ENCODE measurements at places on chromosomes 16 and 17.

DNA sequence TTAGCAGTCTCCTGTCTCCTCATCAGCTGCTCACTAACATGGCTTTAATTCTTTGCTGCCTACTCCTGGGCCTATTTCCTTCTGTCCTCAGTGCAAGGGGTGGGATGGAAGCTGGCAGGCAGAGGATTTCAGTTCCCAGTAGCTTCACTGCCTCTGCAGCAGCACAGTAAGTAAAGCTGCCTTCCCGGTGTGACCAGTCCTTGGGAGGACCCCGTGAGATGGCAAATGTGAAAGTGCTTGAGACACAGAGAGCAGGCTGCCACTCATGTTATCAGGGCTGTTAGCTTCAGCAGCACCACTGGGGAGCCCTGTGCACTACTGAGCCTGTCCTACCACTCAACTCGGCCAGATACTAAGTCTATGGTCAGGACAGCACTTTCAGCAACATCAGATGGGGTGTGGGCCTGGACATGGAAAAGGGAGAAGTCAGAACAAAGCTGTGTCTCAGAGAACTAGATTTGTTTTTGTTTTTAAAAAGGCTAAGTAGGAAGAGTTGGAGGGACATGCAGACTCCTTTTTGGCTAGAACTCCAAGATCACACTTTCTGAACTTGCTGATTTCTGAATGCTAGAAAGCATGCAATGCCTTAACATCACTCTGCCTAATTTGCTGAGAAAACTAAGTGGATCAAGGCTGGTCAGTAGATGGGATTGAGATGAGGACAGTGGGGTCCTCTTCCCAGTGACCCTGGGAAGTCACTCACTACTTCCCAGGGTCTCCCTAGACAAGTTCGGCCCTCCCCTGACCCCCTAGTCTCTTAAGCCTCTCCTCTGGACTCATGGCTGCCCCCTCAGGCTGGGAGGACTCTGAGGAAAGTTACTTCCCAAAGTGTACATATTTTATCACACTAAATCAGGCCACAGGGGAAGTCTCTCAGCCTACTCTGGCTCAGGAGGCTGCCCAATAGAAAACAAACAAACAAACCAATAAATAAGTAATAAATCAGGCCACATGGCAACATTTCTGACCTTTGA, 1.1 kb downstream of the ACSF2 start:
- DNase-seq: peak; percentile 42

GRCh38 chr16:80519189-80519588, 21.6 kb upstream of the DYNLRB2 start:
- no peak for DNase-seq

DNA sequence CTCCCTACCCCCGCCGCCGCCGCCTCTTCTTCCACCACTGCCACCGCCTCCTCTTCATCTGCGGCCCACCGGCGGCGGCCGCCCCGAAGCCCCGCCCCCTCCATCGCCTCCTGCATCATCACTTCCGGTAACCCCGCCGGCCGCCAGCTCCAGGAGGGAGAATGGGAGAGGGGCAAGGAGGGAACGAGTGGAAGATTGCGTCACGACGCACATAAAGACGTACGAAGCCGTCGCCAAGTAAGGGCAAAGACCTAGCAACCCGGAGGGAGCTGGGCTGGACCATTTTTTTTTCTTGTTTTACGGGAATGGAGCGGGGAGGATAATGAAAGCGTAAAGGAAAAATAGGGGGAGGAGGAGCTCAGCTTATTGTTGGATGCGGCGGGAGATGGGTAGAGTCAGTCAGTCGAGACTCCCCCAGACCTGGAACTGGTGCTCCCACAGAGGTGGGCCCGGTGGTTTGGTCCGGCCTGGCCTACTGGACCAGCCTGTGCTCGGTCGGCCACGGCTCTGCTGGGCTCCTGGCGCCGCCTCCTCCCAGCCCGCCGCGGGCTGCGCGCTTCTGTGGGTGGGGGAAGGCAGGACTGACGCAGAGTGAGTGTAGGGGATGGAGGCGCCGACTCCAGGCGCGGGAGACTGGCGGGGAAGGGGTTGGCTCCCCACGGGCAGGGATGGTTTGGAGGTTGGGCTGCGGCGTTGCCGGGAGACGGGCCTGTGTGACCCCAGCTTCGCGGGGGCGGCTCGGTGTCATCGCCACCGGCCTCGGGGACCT, at the start of the genes DCUN1D3 and LYRM1:
Gene DCUN1D3 (minus strand): TSS at position 60 of the 769 bp plus-strand sequence. CDS start 37,820 bp downstream, outside the sequence.
Gene LYRM1 (plus strand): TSS at position 473 of the 769 bp plus-strand sequence. CDS start 14,785 bp downstream, outside the sequence.
- peak; percentile 93 for DNase-seq

DNA sequence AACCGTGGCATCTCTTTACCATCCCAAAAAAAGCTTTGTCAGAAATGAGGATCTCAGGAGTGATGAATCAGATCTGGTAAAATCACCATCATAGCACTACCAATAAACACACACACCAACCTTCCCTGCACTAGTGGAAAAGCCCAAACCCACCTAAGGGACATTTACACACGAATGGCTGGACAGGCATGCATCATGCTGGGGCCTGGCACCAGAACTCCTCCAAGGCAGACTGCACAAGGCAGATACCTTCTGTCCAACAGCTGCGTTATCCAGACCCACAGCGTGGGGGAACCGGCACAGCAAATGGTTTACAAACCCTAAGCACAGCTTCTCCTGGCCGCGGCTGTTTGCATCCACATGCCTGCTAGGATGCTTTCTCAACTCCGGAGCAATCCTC, 2.8 kb downstream of the ASIC2 start:
- DNase-seq: no peak

DNA sequence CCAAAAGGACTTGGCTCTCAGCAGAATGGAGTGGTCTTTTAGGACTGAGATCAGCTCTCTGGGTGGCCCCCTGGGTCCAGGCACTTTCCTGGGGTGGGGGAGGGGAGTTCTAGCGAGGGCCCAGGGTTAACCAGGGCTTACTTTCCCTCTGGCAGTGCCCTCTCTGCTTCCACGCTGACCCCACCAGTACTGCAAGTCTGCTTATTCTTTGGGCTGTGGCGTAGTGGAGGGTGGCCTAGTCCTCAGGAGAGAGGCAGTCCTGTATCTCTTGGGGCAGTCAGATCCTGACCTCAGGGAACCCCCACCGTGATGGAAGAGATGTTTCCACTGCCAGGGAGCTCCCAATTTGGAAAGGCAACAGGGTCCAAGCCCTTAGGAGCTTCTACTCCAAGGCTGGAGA, 79.4 kb downstream of the CCDC182 start:
- no peak for DNase-seq

DNA sequence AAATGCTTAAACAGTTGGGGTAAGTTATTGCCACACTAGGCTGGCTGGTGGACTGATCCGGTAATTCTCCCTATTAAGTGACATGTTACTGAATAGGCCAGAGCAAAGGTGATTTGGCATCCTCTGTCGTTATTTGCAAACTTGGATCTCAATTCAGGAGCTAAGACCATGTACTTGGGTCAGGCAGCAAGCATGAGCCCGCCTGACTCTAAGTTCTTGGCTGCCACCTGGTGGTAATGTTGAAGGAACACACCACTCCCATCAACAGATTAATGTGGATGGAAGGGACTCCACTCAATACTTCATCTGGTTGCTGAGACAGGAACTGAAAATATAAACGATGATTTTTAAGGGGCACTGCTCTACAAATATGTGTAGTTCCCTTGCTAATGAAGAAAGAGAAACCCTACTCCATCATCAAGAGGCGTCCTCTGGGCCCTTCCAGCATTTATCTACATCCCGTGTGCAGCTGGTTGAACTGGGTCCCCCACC, 70.8 kb downstream of the EMP2 start:
- DNase-seq: peak; percentile 78

GRCh38 chr16:8342276-8342675, 248.0 kb downstream of the TMEM114 start:
- no peak for DNase-seq

DNA sequence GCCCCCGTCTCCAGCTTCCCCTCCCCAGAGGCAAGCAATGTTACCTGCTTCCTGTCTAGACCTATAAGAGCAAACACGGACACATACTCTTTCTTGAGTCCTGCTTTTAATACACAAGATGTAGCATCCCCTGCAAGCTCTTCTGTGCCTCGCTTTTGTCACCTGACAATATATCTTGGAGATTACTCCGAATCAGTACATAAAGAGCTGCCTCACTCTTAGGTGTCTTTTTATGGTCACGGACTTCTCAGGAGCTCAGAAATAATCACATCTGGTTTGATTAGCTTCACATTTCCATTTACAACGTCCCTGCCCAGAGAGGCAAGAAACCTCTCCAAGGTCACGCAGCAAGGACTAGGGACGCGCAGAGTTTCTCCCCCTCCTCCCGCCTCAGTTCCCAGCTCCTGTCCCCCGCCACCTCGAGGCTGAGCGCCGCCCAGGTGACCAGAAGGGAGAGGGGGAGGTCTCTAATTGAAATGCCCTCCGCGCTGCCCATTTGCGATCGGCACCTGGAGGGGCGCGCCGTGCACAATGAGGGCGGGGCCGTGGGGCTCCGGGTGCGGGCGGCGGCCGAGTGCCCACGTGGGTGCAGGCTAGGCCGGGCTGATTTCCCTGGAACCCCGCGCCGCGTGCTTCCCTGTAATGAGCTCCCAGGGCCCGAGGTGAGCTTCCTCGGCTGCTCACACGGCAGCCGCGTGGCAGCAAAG, 13.8 kb upstream of the SEZ6 start:
- no peak for DNase-seq

DNA sequence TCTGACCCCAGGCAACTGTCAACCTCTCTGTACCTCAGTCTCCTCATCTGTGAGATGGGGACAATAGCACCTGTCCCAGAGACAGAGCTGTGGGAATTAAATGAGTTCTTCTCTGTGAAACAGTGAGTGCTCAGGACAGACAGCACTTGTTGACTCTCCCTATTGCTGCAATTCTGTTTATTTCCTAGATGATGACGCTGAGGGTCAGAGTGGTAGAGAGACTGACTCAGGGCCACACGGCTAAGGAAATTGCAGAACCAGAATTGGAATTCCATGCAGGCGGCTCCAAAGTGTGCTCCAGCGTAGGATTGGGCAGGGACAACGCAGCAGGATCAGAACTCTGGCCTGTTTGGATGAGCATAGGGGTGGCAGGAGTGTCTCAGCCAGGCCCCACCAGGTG, 302.2 kb downstream of the C16orf95 start:
- no peak for DNase-seq

DNA sequence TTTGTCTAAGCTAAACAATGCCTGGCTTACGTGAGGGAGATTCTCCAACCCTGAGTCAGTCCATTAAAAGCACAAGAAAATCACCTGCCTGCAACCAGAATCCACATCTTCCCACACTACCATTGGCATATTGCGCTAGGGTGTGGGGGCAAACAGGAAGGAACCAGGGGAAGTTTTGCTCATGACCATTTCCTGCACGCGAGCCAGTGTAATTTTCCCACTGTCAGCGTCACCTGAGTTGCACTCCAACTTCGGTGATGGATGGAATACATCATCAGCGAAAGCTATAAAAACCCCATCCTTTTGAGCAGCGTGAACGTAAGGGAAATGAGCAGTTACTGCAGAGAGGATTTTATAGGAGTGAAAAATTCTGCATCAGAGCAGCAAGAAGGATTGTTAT, 167.9 kb upstream of the NOL11 start:
- no peak for DNase-seq

- DNase-seq: no peak
These were observed 269.1 kb downstream of the FTO start for GRCh38 chr16:53973021-53973420.

GRCh38 chr17:48444516-48445247, 14.7 kb upstream of the SKAP1 start:
- DNase-seq: peak; percentile 79

DNA sequence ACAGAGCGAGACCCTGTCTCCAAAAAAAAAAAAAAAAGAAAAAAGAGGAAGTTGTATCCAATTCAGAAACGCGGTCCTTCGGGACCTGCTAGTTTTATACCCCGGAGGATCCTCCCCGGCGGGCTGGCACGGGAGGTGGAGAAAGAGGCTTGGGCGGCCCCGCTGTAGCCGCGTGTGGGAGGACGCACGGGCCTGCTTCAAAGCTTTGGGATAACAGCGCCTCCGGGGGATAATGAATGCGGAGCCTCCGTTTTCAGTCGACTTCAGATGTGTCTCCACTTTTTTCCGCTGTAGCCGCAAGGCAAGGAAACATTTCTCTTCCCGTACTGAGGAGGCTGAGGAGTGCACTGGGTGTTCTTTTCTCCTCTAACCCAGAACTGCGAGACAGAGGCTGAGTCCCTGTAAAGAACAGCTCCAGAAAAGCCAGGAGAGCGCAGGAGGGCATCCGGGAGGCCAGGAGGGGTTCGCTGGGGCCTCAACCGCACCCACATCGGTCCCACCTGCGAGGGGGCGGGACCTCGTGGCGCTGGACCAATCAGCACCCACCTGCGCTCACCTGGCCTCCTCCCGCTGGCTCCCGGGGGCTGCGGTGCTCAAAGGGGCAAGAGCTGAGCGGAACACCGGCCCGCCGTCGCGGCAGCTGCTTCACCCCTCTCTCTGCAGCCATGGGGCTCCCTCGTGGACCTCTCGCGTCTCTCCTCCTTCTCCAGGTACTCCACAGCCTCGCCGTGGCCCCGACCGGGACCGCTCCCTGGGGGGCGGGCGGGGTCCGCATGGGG, at the start of gene CDH3:
Gene CDH3 (plus strand): TSS at position 596 of the 779 bp plus-strand sequence. CDS start 70 bp downstream, at position 666.
- DNase-seq: no peak

GRCh38 chr17:49556223-49556943, 19.3 kb upstream of the NXPH3 start:
- peak; percentile 88 for DNase-seq

DNA sequence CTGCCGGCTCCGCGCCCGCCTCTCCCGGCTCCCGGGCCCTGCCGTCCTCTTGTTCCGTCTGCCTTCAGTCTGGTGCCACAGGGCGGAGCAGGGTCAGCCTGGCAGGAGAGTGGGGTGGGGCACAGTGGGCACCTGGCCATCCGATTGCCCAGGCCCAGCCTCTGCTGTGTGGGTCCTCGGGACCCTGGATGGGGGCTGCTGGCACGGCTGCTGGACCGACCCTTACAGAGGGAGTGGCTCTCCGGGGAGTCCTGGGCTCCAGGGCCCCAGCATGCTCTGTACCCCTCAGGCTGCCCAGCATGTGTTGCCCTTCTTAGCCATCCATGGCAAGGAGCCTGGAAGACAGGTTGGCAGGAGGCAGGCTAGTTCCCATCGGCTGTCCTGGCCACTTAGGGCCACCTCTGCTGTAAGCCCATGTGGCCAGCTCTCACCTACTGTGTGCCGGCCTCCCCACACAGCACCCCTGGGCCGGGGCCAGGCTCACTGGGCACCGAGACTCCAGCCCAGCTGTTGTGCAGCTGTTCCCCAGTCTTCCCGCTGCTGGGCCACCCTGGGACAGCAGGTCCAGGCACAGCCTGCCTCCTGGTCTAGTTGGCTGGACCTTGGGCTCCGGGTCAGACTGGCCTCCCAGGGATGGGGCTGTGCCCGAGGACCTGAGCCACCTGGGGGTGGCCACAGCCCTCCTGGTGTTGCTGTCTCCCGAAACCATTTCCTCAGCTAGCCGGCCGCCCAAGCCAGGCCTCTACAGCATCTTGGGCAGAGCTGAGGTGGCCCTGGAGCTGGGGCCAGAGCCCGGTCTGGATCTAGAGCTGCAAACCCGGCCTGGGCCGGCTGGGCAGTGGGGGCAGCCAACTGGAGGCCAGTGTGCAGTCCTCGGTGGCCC, 24.9 kb downstream of the BAHCC1 start:
- DNase-seq: no peak

DNA sequence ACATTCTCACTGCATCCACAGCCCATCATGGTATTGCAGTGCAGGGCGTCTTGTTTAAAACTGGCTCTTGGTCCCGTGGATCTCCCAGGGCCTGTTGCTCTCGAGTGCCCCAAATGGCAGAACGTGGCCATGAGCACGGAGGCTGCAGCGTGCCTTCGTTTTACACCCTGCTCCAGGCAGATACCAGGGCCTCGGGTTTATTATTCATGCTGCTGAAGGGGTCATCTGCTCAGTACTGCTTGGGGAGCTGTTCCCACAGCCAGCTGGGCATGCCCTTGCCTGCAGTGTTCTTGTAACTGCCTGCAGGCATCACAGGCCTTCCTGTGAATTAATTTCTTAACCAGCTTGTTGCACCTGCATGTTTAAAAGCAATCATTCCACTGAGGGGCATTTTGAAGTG, 129.7 kb upstream of the CHMP6 start:
- DNase-seq: peak; percentile 71

Measured in activated CD8-positive, alpha-beta T cell treated with anti-CD3 and anti-CD28 coated beads, Interleukin-2, amount 10 ng/mL, durations not matched to agents 7 days and 5 days (primary cell).